ENCODE measurements at places on chromosomes 3 and 15.

DNA sequence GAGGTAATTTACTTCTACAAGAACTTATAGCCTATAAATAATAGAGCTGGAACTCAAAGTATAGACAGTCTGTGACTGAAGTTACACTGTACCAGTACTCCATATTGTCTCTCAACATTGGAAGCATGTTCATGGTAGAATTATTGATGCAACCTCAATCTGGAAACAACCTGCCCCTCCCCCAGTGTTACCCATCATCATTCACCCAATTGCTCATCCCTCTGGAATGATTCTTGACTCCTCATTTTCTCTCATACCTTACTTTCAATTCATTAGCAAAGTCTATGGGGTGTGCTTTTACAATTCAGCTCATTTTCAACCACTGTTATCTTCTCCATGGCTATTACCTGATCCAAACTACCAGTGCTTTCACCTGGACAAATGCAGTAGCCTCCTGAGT is 151.7 kb downstream of the CPNE4 start:
- DNase-seq, result no peak

DNA sequence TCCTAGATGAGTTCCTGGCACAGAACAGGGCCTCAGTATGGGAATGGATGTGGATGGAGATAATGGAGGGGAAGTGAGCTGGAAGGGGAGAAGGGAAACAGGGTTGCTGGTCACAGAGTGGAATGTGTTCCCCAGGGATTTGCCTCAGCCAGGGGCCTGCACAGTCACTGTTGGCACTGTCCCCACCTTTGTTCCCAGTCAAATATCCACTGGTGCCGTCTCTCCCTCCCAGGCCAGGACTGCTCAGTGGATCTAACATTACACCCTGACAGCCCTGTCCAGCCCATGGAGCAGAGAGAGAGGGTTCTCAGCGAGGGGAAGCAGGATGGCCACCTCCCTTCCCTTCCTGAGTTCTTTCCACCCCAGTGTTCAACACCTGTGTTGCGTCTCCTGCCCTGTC is 1.5 kb upstream of the PPP1R2 start:
- no peak for DNase-seq

DNA sequence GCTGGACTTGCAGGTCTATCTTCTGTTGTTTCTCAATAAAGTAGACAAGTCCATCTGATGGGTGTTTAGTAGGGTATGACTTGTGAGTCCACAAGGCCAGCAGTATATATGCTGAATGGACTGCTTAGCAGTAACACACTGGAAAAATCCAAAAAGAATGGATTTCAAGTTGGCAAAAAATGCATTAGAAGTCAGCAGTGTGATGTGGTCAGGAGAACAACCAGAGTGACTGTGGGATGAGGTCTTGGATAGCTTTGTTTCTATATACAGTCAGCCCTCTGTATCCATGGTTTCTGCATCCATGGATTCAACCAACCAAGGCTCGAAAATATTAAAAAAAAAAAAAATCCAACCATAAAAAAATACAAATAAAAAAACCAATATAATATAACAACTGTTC is 55.8 kb downstream of the LPP start:
- no peak for DNase-seq

DNA sequence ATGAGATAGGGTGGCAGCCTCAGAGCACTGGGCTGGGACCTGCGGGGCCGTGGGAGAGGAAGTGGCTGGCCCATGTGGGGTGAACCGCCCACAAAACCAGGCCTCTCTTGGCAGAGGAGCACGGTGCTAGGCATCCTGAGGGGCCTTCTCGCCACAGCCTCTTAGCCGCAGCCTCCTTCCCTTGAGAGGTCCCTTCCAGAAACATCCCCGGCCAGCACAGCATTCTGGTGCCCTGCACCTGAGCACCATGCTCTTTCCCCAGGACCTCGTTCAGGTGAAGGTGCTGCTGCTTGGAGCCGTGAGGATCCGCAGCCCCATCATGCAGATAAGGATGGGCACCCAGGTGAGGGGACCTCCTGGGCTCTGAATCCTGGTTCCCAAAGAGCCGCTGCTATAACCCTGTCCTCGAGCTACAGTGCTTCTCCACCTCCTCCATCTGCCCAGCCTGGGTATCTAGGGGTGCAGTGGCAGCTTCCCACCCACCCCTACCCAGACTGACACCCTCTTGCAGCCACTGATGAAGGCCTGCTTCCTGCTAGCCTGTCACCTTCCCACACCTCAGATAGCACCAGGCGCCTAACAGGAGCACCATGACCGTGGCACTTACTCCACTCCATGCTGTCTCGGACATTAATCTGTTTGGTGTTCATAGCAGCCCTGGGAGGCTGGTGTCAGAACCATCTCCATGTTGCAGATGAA is 11.2 kb upstream of the TXNRD3 start:
- DNase-seq, result no peak

GRCh38 chr3:132665230-132665745 is 5.2 kb downstream of the UBA5 start:
- no peak for DNase-seq

DNA sequence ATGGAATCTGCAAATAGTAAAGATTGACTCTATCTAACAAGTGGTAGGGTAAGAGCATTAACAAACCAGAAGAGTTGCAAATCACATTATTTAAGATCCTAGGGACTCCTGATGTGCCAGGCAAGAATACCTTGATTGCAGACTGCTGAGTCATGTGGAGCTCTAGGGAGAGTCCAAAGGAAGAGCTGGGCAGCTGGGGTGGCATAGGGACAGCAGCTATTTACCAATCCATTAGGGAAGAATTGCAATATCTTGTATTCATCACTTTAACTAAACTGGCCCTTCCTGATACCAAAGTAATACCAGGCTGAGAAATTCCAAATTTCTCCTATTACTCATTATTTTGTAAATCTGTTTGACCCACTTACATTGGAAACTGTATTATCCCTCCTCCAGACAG is 52.2 kb upstream of the ACP3 start:
- DNase-seq, result no peak

GRCh38 chr3:159854500-159855124 is 134.0 kb upstream of the IL12A start:
- DNase-seq, result no peak

GRCh38 chr3:50580683-50581458 is 11.5 kb downstream of the HEMK1 start:
- no peak for DNase-seq

DNA sequence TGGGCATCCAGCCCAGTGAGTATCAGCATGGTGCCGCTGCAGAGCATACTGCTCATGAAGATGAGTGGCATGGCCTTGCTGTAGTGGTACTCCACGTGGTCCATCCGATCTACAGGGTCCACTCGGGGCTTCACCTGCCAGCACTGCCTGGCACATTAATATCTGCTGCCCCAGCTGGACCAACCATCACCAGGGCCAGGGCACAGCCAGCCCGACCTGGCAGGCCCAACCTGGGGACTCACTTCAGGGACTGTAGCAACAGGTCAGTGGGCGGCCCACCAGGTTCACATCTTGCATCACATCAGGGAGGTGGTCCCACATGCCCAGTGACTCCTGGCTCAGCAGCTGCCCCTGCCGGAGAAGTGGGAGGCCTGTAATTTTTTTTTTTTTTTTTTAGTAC is 48.1 kb downstream of the CDIN1 start:
- no peak for DNase-seq

GRCh38 chr3:23146163-23146562 is 57.0 kb upstream of the UBE2E2 start:
- no peak for DNase-seq

- no peak for DNase-seq
Measured at GRCh38 chr15:74387621-74388362, 20.3 kb upstream of the CYP11A1 start.

DNA sequence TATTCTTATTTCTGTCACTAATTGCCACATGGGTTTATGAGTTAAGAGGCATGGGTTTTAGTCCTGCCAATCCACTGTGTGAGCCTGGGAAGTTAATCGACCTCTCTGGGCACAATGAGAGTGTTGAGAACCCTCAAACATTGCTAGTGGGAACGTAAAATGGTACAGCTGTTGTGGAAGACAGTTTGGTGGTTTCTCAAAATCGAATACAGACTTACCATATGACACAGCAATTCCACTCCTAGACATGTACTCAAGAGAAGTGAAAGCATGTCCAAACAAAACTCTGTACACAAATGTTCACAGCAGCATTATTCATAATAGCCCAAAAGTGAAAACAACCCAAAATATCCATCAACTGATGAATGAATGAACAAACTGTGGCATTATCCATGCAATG is 5.7 kb upstream of the GNB5 start:
- DNase-seq, result no peak

Measured in putamen (tissue), 1 donor.